ENCODE measurements at places on chromosomes 2 and 18.

DNA sequence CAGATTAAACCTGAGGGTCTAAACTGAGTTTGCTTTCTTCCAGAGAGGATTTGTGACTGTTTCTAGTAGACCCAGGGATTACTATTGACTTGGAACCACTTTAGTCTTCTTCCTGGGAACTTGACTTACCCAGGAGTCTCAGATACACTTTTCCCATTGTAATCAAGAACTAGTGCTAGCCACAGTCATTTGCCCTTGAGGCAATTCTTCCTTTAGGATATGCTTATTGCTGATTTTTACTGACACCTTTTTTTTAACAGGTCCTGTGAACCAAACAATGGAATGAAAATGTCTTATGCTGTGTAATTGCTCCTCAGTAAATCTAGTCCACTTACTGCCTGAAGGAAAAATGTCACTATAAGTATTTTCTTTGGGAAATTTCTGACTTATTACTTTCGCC is 78.3 kb downstream of the TAF4B start:
- no peak for DNase-seq

GRCh38 chr18:53443831-53444230 is 780.6 kb downstream of the MBD2 start:
- DNase-seq: no peak

DNA sequence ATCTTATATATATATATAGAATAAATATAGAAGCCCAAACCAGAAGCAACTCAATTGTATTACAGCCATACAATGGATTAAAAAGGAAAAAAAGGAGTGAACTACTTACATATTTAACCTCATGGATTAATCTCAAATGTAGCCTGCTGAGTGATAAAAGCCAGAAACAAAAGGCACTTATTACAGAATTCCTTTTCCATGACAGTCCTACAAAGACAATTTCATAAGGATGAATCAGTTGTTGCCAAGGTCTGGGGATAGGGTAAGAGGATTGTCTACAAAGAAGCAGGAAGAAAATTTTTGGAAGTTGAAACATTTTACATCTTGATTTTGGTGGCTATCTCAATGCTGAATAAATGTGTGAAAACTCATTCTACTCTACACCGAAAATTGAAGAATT is 103.9 kb upstream of the DCC start:
- no peak for DNase-seq

DNA sequence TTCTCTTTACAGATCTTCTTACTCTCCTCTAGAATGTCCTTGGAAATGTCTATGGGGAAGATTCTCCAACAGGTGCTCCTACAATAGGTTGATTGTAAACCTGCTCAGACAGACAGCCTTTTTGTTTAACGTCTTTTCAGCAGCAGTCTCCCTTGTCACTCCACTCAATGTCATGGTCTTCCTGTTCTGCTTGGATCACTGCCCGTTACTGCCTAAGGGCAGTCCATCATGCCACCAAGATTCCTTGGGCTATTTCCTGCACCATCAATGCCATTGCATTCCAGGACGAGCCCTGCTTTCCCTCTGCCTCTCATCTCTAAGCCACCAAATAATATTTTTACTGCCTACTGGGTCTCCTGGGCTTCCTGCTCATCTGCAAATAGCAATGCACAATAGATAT is 97.4 kb upstream of the GALNT5 start:
- no peak for DNase-seq

DNA sequence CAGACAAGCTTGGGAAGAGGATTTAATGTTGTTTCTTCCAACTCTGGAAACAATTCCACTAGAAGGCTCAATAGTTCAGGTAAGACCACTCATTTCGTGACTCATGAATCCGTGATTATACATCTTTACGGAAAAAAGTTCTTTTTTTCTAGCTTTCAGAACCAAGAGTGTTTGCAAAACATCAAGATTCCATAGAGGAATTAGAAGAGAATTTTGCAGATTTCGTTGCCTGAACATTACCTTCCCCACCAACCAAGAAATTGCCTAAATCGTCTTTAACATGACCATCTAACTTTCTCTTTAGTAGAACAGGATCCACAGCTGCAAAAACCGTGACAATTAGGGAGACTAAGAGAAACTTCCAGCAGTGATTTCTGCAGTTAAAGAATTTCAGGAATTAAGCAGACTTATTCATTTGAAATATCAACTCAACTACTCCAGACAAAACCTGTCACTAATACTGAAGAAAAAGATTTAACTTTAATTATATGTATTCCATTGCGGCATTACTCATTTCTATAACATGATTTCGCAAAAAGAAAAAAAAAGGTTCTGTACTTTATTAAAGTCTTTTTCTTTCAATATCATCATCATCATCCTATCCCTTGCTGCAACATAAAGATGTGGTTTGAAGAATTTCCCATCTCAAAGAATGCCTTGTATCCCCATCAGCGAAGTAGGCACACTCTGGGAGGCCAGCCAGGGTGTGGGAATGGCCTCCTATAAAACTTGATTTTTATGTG is 1.9 kb upstream of the NAB1 start:
- no peak for DNase-seq

DNA sequence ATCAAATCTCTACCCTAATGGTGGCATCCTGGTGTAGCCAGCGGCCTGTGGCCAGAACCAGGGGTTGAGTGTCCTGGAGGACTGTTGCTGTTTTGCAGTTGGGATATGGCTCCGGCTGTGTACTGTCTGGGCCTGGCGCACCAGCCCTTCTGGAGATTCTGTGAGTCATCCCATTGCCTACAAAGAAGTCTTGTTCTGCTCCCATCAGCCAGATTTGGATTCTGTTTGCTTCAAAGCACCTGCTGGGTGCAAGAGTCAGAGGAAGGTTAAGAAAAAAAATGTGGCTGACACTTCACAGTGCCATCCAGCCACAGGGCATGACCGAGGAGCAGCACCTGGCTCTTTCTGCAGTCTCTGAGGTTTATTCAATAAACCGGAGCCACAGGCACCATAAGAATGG is 41.0 kb upstream of the ASAP2 start:
- peak; percentile 56 for DNase-seq

DNA sequence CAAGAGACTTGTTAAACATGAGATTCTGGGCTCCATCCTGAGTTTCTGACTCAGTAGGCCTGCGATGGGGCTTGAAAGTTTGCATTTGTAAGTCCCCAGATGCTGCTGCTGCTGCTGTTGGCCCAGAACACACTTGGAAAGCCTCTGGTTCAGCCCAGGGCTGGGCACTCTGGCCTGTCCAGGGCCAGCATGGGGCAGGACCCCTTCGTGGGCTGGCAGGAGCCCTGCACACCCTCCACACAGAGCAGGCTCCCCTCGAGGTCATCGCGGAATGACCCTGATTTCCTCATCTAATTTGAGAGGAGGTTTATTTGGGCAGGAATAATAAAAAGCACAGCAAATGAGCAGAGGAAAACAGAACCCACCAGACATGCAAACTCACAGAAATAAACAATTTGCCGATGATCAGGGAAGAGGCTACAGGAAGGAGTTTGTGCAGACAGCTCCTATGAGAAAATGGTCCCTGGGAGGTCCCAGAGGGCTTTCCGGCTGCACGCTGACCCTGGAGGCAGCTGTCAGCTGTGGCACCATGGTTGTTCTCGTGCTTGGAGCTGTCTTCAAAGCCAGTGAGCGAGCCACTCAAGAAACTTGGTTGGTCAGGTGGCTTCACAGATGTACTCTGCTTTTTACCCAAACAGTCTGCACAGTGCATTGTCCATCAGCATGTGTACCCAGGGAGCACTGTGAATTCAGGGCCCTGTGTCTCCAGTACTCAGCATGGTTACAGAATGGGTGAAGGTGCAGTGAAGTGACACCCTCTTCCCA is 119.3 kb downstream of the GLI2 start:
- no peak for DNase-seq

DNA sequence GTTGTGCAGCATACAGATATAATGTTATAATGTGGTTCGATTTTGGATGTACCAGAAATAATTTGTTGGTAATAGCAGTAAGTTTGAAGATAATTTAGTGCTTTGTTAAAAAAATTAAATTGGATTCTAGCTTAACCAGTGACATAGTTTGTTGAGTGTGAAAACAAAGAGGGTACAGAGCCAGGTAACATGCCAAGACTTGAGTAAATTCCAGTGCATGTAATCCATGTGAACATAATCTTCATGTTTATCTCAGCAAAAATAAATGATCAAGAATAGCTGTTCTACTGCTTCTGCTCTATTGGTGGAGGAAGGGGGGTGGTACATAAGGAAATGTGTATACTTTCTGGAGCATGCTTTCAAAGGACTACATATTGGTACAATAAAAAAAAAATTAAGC is 165.8 kb downstream of the DNAH7 start:
- no peak for DNase-seq
